ENCODE measurements at places on chromosomes 2 and 18. TPM values are rescaled to one million over a fixed set of nuclear protein-coding genes. Genes with fewer than 3 reads are reported as not detected.

DNA sequence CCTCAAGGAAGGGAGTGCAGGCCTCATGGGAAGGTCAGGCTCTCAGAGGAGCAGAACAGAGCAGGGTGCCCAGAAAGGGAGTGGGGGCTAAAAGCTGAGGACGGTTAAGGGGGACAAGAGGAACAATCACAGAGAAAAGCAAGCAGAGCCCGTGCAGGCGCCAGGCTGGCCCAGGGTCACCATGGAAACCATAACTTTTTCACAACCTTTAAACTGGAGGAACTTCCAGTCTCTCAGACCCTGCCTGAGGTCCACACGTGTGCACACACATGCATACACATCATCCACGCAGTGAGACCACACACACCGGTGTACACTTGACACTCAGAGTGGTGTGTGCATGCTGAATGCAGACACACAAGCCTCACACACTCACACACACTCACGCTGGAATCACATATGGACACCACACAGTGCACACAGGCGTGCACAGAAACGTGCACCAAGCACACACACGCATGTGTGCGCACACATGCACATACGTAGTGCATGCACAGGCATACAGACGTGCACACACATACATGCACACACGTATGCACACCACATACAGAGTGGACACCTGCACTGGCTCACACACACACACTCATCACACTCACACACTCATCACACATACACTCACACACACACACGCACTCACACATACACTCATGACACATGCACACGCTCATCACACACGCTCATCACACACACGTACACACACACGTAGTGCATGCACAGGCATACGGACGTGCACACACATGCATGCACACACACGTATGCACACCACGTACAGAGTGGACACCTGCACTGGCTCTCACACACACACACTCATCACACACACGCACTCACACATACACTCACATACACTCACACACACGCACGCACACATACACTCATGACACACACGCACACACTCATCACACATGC is 37.2 kb upstream of the SNED1 start:
- peak; percentile 39 for DNase-seq

DNA sequence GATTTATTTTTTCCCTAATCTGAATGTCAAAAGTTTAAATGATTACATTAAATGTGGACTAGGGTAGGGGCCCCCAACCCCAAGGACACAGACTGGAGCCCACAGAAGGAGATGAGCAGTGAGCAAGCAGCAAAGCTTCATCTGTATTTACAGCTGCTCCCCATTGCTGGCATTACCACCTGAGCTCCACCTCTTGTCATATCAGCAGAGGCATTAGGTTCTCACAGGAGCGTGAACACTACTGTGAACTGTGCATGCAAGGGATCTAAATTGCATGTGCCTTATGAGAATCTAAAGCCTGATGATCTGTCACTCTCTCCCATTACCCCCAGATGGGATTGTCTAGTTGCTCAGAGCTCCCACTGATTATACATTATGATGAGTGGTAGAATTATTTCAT is 3.8 kb downstream of the MOB1A start:
- no peak for DNase-seq

DNA sequence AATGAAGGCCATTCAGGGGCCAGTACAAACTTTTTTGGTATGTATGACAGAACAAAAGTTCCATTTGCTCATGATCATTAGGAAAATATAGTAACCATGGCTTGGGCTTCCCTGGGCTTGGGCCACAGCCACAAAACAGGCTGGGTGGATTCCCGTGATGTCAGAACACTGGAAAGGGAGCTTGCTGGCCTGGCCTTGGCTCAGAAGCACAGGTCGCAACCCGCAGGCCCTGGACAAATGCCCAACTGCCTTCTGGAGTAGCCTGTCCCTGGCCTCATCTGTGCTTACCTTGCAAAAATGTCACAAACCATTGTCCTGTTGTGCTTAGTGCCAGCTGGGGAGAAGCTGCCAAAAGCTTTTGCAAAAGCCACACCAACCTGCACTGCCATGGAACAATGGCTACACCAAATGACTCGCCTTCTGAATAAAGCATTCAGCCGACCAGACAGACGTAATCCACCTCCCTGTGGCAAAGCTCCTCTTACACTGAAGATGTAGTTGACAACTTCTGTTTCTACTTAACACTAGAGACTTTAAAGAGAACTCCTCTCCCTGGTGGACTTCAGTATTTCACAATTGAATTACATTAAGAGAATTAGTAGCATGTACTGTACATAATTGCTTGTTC is 125.5 kb downstream of the ANKRD44 start:
- no peak for DNase-seq

- DNase-seq = no peak
Measured at GRCh38 chr2:11697103-11697871, 27.3 kb upstream of the NTSR2 start.

GRCh38 chr2:191363267-191363666 is 118.1 kb downstream of the MYO1B start:
- no peak for DNase-seq

GRCh38 chr18:57856128-57856527 is 53.0 kb upstream of the ATP8B1 start:
- DNase-seq = no peak

- no peak for DNase-seq
Measured at GRCh38 chr2:70553334-70553583, 367 bp downstream of the TGFA start.

- no peak for DNase-seq
Measured at GRCh38 chr2:7270011-7270431, 352.8 kb downstream of the RNF144A start.

DNA sequence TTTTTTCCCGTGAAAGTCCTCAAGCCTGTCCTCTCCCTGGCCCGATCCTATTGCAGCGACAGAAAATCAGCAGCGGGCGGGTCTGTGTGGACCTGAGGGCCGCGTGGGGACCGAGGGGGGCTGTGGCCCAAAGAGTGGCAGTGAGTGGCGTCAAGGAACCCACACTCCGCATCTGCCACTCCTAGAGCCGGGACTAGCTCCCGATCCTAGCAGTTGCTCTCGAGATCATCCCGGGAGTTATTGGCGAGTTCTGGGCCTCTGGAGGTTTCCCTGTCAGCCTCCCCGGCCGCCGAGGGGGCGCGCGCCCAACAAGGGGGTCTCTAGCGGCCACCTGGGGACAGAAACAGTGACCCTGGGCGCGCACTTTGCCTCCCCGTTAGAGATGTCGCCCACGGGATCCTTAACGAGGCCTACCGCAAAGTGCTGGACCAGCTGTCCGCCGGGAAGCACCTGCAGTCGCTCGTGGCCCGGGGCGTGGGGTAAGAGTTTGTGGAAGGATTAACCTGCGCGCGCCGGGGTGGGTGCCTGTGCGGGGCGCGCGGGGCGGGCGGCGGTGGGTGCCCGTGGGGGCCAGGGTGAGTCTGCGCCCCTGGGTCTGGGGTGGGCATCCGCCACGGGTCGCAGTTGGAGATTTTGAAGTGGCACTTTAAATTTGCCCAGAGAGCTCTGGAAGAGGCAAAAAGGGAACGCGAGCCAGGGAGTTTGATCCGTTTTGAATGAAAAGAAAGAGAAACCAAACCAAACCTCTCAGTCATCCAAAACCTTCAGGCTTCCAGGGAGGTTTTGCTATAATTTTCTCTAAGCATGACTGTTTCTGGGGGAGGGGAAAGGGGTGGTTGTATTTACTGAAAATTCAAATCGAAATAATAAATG is 3.5 kb downstream of the ADCYAP1 start:
- DNase-seq = no peak

GRCh38 chr2:44430342-44430741 is 68.6 kb downstream of the CAMKMT start:
- no peak for DNase-seq

DNA sequence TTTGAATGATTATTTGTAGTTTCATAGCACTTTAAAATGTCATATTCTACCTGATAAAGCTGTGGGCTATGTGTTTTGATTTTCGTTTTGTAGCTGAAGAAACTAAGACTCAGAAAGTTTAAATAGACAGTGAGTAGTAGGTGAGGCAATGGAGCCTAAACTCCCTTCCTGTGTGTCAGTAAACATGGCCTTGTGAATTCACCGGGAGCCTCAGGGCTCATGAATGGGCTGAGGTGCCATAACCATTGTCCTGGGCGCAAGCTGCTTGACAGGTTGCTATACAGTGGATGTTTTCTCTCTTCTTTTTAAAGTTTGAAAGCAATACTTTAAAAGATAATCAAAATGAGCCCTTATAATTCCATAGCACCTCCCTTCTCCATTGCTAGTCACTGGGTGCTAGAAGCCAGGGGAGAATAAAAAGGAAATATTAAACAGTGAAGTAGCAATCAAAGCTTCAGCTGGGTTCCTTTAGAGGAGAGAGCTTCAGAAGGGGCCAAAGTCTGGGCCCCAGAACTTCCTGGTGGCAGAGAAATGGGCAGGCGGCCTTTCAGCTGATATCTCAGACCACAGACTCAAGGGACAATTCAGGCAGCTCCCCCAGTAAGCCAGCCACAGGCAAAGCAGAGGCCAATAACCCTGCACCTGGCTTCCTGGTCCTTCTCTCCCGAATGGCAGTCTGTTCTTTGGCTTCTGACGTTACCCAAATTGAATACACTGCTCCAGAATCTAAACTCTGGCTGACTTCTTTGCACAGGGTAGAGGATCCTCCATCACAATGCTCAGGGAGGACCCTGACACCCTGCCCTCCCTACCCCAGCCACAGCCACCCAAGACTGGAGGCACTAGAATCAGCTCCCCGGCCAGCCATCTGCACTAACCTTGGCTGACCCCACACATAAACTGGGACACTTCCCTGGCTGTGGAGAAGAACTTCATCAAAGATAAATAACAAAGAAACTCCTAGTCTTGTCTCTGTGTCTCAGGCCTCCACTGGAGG is 51.8 kb upstream of the NPAS2 start:
- no peak for DNase-seq

- no peak for DNase-seq
Measured at GRCh38 chr2:29469516-29469915, 354.3 kb downstream of the CLIP4 start.

GRCh38 chr2:223055836-223056235 is 3.8 kb downstream of the KCNE4 start:
- no peak for DNase-seq

DNA sequence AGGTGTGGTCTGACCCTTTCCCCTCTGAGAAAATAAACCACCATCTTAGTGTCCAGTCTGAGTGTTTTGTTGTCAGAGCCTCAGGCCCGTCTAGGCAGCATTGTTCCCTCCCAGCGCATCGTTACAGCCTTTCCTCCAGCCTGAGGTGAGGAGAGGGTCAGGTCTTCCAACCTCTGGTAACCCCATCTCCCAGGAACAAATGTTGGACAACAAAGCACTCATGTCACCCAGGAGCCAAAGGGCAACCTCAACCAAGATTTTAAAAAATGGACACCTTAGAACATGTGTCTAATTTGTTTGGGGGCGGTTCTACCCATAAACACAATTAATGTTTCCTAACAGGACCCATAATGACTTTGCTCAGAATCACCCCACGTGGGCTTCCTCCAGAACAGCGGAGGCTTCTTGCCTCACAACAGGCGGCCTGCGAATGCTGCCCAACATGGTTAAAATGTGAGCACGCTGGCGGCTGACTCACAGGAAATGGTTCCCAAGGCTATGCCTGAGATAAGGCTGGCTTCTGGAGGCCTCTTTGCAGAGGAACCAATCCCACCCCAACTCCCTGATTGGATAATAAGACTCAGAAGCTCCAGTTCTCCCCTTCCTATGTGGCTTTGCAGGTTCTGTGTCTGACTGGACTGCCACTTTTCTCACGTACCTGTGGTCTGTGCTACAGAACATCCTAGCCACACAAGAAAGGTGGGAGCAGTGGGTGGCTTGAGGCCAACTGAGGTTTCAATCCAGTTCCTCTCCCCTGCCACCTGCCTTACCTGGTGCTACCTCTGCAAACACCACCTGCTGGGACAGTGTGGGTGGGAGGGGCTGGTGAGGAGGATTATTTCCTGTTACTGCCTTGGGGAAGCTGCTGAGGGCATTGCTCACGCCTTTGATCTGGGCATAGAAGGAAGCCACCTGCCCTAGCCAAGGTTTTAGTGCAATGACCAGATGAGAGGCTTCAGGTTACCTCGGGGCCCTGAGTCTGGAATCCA is 108.8 kb downstream of the B3GNT2 start:
- DNase-seq = no peak

- no peak for DNase-seq
Measured at GRCh38 chr2:70901227-70902066, 34.3 kb upstream of the ATP6V1B1 start.

ITGB6 gene
- 14.3 TPM for total RNA-seq

MROH2A gene
- not detected for total RNA-seq

OTOF gene
- total RNA-seq = 0.25 TPM

CLEC4F gene
- total RNA-seq = not detected

MERTK gene
- total RNA-seq = 27.3 TPM

All from mesothelial cell of epicardium (in vitro differentiated cells).